ENCODE measurements at places on chromosomes 12 and 14.

- no peak overlapping the region for H3K27ac ChIP-seq
- no peak for DNase-seq
- H3K36me3 ChIP-seq: no peaks in the 10 kb centered on the region
- H3K27me3 ChIP-seq: no peaks in the 10 kb centered on the region
- no peak overlapping the region for H3K4me3 ChIP-seq
Measured at GRCh38 chr14:22524784-22525161, 64.3 kb downstream of the DAD1 start.

DNA sequence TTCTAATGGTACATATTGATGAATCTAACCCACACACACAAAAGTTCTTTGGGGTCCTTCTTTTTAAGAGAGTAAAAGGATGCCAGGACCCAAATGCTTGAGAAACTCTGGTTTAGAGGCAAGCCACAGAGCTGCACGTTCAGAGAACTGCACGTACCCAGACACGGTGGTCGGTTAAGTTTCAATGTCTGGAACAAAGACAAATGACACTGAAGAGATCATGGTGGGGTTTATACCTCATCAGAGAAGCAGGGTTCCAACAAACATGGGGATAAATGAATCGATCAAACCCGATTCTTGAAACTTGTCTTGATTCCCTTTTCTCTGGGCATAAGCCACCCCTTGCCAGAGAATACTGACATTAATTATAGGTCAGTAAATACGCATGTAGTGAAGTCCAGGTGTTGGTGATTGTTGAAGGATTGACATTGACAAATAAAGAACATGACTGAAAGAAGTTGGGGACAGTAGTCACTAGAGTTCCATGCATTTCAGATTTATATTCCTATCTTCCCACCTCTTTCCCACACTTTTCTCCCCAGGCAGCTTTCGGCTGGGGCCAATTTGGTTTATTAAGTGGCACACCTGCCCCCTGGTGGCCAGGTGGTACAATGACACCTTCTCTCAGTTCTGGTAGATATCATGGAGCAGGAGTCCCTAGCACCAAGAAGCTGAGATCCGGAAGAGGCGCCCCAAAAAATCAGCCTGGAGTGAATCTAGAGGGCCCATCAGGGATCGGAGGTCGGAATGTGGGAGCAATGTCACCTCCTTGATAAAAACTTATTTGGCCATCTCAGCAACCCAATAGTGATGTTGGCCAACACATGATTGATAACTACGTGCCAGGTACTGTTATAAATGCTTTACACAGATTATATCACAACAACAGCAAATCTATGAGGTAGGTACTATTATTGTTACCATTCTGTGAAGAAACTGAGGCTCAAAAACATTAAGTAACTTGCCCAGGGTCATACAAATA is 17.8 kb upstream of the HDAC7 start:
- DNase-seq: no peak
- H3K36me3 ChIP-seq: no peaks in the 10 kb centered on the region
- H3K27me3 ChIP-seq: no peaks in the 10 kb centered on the region
- H3K4me1 ChIP-seq: peaks cover 4% of the 10 kb centered on the region
- H3K4me3 ChIP-seq: no peak overlapping the region

GRCh38 chr12:131054345-131055092 is 100.8 kb downstream of the ADGRD1 start:
- H3K4me3 ChIP-seq: no peak overlapping the region
- H3K4me1 ChIP-seq: no peaks in the 10 kb centered on the region
- H3K27me3 ChIP-seq: no peaks in the 10 kb centered on the region

DNA sequence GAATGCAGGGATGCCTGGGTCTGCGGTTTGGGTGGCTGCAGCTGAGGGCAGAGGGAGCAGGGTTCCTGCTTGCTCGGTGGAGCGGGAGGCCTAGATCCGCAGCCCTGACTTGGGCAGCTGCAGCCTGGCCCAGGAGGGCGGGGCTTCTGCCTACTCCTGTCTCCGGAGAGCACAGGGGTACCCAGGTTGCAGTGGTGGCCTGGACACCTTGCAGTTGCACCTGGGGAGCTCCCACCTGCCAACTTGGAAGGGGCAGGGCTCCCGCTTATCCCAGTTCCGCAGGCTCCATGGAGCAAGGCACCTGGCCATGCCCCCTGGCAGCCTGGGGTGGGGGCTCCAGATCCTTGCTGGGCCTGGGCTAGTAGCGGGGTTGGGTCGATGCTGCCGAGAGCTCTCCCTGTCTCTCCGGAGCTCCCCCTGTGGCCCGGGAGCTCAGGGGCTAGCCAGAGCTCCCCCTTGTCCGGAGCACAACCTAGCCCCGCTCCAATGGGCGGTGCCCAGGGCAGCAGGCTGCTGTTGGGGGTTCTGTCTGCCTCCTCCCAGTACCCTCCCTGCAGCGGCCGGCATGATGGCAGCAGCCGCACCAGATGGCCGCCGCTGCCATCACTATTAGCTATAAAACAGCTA is 136.4 kb downstream of the PTPRR start:
- H3K27ac ChIP-seq: no peak overlapping the region
- no peaks in the 10 kb centered on the region for H3K4me1 ChIP-seq
- no peak overlapping the region for H3K4me3 ChIP-seq
- no peaks in the 10 kb centered on the region for H3K36me3 ChIP-seq

GRCh38 chr12:82841487-82841904 is 154.8 kb downstream of the TMTC2 start:
- no peaks in the 10 kb centered on the region for H3K27me3 ChIP-seq
- no peak for DNase-seq
- H3K4me3 ChIP-seq: no peak overlapping the region
- H3K27ac ChIP-seq: no peak overlapping the region

- H3K27me3 ChIP-seq: peaks cover 16% of the 10 kb centered on the region
- H3K36me3 ChIP-seq: no peaks in the 10 kb centered on the region
- H3K27ac ChIP-seq: no peak overlapping the region
- peak overlapping the region; percentile 43 for H3K4me3 ChIP-seq
- H3K4me1 ChIP-seq: peaks cover 32% of the 10 kb centered on the region
Measured at GRCh38 chr12:57621497-57622292, 10.5 kb downstream of the ARHGEF25 start.

DNA sequence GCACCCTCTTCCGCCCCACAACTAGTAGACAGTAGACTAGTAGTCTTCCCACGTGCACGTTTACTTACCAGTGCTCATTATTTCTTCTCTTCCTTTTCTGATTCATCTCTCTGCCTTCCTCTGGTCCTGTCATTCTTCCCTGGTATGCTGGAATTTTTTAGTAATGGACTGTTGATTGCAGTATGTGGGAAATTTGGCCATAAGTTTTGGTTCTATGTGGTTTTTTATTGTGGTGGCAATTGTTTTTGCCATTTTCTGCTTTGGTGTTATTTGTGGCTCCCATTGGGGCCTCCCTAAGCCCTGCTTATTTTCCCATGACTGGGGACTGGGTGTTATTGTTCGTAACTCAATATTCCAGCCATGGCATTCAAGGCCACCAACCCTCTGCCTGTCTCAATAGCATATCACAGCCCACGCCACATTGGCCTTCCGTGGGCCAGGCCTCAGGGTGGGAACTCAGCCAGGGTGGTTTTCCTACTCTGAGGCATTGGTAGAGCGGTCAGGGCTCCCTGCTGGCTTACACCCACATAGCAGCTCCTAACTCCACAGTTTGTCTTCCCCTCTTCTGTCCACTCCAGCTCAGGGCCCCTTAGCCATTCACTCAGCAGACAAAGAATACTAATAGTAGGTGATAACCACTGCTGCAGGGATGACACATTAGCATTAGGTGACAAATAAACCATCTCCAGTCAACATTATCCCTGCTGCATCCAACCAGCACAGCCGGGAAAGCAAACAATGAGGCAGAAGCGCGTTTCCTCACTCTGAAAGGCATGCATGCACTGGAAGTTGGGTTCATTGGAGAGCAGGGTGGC is 321.5 kb downstream of the CACNA1C start:
- H3K36me3 ChIP-seq: no peaks in the 10 kb centered on the region
- no peak overlapping the region for H3K4me3 ChIP-seq
- H3K4me1 ChIP-seq: no peaks in the 10 kb centered on the region
- no peak for DNase-seq
- H3K27me3 ChIP-seq: no peaks in the 10 kb centered on the region

DNA sequence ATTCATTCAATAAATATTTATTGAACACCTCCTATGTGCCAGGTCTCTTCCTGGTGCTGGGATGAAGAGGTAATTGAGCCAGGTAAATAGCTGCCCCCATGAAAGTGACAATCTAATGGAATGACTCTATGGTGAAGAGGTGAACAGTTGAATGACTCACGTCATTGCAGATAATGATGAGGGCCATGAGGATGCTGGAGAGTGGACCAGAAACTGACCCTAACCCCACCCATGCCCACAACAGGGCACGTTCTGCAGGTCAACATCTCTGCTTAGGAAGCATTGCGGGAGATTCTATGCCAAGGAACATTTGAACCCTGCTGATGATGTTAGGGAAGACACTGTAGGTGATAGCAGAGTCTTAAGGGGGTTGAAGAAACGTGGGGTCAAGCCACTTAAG is 788.9 kb upstream of the TBX3 start:
- H3K4me1 ChIP-seq: no peaks in the 10 kb centered on the region
- no peak for DNase-seq
- H3K27me3 ChIP-seq: peaks cover 3% of the 10 kb centered on the region
- no peak overlapping the region for H3K4me3 ChIP-seq

GRCh38 chr12:12723681-12724420 is 6.7 kb downstream of the CDKN1B start:
- peaks cover 31% of the 10 kb centered on the region for H3K4me1 ChIP-seq
- no peaks in the 10 kb centered on the region for H3K27me3 ChIP-seq
- peaks cover 26% of the 10 kb centered on the region for H3K36me3 ChIP-seq
- no peak for DNase-seq
- H3K27ac ChIP-seq: peak overlapping the region; percentile 100

DNA sequence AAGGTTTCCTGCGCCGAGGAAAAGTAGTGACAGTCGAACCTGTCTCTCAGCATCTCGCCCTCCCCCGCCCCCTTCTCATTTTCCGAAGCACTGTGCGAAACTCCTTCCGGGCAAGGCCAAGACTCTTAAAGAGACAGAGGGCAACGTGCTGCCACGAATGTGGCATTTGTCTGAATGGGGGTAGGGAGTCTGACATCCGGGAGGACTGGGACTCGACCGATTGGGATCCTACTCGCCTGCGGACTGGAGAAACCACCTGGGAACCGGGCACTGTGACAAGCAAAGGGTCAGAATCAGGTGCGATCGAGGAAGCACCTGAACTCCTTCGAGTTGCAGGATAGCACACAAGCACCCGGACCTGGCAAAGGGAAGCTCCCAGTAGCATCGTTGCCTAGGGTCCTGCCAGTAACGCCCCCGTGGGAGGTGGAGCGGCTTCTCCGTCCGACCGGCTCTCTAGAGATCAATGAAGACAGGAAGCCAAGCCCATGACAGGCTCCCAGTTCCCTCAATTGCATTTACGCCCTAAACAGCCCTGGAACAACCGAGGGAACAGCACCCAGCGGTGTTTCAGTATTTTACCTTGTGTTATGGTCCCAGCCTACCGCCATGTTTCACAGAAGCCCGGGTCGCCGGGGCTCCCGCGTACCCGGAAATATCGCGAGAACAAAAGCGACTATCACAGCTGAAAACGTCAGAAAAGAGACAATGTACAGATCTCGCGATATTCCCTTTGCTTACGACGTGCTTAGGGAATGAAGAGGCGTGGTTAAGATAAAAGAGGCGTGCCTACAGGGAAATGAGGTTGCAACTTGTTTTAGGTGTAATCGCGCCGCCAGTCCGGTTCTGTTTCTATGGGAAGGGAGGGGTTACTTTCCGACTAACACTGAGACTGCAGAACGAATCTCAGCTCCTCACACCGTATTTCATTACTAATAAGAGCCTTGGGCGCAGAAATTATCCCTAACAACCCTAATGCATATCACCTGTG is at the start of gene ERGIC2:
TSS of gene ERGIC2 (minus strand) at position 637 of the 988 bp plus-strand sequence. CDS start 9,539 bp downstream, outside the sequence.
- H3K4me3 ChIP-seq: peak within 1 kb of the TSS; percentile 80
- H3K36me3 ChIP-seq: no peaks in the 10 kb centered on the region
- peaks cover 35% of the 10 kb centered on the region for H3K4me1 ChIP-seq
- H3K27me3 ChIP-seq: no peaks in the 10 kb centered on the region
- DNase-seq: peak; percentile 79

GRCh38 chr14:37466623-37467088 is 128.4 kb downstream of the FOXA1 start:
- H3K27me3 ChIP-seq: no peaks in the 10 kb centered on the region
- H3K36me3 ChIP-seq: no peaks in the 10 kb centered on the region
- no peak overlapping the region for H3K4me3 ChIP-seq
- H3K4me1 ChIP-seq: no peaks in the 10 kb centered on the region

DNA sequence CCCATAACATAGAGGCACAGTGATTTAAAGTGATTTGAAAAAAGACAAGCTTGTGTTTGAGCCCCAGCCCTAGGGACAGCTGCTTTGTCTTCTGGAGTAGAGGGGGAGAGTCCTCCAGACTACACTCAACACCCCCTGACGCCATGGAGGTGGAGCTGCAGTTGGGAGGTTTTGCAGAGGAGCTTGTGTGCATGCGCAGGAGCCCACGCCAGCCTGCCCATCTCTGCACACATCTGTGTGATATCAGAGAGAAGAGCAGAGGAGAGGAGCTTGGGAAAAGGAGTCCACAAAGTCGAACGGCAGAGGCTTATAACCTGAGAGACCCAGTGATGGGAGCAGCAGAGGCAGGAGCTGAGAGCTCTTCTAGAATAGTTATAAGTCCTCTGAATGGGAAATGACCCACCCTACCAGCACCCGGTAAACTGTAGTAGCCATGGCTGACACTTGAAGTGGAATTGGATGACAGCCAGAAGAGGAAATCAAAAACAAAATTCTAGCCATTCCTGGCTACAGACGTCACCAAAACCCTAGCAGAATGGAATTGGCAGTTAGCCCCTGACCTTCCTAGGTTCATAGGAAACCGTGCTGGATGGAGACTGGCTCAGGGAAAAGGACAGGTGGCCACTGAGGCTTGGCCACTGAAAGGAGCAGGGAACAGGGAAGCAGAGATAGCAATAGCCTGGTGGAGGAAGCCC is 185.1 kb upstream of the VASH1 start:
- no peak overlapping the region for H3K27ac ChIP-seq
- H3K36me3 ChIP-seq: no peaks in the 10 kb centered on the region
- H3K4me1 ChIP-seq: peaks cover 12% of the 10 kb centered on the region
- no peaks in the 10 kb centered on the region for H3K27me3 ChIP-seq
- DNase-seq: no peak

DNA sequence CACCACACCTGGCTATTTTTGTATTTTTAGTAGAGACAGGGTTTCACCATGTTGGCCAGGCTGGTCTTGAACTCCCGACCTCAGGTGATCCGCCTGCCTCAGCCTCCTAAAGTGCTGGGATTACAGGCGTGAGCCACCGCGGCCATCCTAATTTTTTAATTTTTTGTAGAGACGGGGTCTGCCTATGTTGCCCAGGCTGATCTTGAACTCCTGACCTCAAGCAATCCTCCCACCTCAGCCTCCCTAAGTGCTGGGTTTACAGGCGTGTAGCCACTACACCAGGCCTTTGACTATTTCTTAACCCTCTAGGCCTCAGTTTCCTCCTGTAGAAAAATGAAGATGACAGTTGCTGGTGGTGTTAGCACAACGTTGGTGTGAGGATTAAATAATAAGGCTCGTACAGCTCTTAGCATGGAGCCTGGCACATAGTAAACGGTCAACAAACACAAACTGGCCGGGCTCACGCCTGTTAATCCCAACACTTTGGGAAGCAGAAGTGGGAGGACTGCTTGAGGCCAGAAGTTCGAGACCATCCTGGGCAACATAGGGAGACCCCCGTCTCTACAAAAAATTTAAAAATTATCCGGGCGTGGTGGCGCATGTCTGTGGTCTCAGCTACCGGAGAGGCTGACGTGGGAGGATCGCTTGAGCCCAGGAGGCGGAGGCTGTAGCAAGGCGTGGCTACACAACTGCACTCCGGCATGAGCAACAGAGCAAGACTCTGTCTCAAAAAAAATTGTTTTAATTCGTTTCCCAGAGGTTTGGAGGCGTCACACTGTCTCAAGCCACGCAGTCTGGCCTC is 979 bp downstream of the DDX54 start:
- H3K27me3 ChIP-seq: no peaks in the 10 kb centered on the region
- H3K27ac ChIP-seq: peak overlapping the region; percentile 92
- H3K4me1 ChIP-seq: peaks cover 53% of the 10 kb centered on the region

GRCh38 chr14:89330236-89331002 is 86.6 kb downstream of the FOXN3 start:
- H3K4me3 ChIP-seq: no peak overlapping the region
- peak overlapping the region; percentile 75 for H3K27ac ChIP-seq
- H3K27me3 ChIP-seq: no peaks in the 10 kb centered on the region
